NCI-H1436 treated with DMSO at 0.1 percent for 48 hours (cell line): ENCODE measurements at places on chromosomes 7 and 10.

DNA sequence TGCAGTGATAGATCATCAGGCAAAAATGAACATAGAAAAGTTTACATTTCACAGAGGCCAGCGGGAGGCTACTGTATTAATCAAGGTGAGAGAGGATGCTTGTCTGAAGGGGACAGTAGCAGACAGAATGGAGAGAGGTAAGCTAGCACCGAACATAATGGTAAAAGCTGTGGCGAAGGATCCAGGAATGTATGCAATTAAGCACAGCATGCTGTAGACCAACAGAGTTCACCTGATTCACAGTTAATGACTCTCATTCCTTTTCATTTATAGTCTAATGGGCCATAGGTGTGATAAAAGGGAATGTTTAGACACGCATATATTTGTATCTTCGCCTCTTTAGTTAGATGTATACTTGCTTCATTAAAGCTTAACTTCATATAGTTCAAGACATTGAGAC, 150.9 kb upstream of the MBL2 start:
- no peak for DNase-seq

GRCh38 chr10:70341016-70341415, 41.4 kb downstream of the LRRC20 start:
- DNase-seq, result no peak

DNA sequence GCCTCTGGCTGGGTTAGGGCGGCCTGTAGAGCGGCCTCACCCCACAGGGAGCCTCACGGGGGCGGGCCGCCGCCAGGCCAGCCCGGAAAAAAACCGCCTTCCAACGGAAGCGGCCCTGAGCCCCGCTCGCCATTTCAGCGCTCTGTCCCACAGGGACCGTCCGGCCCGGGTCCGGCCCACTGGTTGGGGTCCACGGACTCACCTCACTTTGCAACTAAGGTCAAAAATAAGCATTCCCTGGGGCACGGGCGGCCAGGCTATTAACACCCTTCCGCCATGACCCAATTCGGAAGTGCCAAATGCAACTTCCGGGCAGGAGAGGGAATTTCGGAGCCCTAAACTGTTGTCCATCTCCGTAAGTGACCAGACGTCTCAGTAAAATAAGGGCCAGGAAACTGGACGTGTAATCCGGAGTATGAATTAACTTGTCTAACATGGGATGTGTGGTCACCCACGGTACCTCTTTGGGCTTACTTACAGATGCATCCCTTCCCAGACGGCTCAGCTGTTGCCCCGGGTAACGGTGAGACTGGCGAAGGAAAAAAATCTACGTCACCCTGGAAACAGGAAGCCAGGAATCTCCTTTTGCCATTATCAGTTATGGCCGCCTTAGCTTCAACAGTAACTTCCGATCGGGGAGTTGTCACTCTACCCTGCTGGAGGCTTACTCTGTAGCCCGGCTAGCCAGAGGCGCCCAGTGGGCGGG, at the start of gene BBIP1:
BBIP1 (minus strand) TSS at position 538 of the 706 bp plus-strand sequence. CDS start 1,023 bp downstream, outside the sequence.
- DNase-seq, result peak; percentile 100

DNA sequence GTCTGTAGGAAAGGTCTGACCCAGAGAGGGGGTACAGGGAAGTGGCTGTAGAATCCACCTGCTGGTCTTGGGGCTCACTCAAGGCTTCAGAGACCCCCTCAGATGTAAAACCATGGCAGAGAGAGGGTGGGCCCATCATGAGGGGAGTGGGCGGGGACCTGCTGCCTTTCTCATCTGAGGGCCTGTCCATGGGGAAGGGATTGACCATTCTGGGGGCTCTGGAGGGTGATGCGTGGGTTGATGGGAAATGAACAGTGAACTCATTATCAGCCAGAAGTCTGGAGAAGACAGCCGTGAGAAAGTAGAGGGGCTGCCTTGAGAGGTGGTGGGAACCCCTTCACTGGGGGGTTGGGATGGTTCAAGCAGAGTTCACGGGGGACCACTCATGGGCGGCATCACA, 66.8 kb downstream of the MINDY4 start:
- DNase-seq, result no peak

GRCh38 chr10:2929480-2930258, 137.7 kb upstream of the PFKP start:
- DNase-seq, result no peak

DNA sequence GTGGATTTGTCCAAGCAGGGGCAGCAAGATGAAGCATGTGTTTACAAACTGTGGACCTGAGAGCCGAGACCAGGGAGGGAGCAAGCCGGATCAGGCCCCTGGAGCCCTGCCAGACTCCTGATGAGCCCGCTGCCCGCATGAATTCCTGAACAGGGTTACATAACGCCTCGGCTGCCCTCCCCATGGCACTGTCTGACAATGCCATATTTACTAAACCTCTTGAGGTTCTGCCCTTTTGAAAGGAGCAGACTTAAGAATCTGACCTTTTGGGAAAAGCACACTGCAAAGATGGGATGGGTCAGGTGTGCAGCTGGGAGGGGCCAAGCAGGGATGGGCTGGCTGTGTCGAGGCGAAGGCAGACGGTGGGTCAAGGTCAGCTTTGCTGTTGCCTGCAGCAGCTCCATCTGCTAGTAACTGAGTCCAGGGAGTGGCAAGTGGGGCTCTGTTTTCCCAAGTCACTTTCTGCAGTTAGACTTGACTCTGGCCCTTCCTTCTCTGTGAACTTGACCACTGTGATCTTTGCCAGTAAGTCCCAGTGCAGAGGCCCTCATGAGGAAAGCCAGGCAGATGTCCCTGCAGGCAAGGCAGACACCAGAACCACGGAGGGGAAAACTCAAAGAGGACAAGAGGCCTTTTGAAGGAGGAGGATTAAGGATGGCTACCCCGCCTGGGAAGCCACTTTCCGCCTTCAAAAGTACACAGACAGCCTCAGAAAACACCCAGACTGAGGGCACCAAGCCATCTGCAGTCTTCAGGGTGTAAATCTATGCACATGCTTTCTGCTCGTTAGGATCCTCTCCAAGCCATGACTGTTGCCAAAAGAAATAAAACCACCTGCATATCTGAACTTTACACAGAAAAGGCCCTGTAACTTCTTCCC, 175.8 kb downstream of the TNS3 start:
- no peak for DNase-seq

DNA sequence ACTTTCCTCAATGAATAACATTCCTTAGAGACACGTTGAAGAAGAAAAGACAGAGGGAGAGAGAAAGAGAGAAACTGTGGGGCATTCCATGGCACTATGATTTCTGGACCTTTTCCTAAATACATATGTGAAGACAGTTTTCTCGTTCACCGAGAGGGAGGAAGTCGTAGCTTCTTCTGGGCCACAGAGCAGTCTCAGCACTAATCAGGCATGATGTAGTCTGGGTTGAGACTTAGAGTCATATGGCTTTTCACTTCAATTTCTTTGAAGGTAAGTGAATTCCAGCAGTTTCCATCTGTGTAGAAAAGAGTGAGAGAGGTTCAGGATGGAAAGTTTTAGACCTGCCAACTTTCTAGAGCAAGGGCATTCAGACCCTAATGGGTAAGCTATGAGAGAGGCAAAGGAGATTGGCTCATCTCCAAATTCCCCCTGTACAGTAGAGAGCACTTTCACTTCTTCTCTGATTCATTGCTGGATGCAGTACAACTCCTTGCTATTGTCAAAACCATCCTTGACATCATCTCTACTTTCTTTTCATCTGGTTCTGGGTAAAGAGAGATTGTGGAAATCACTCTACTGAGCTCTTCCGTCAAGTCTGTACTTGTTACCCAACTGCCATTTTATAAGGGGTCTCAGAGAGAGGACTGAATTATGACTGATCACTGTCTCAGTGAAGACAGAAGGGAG, 31.5 kb upstream of the OR9A4 start:
- no peak for DNase-seq
